Cerebellar nuclear complex (tissue), 1 donor: ENCODE measurements at places on chromosomes 6 and 20.

- DNase-seq, result no peak
Observed at GRCh38 chr6:43765776-43766499, 4.1 kb upstream of the VEGFA start.

DNA sequence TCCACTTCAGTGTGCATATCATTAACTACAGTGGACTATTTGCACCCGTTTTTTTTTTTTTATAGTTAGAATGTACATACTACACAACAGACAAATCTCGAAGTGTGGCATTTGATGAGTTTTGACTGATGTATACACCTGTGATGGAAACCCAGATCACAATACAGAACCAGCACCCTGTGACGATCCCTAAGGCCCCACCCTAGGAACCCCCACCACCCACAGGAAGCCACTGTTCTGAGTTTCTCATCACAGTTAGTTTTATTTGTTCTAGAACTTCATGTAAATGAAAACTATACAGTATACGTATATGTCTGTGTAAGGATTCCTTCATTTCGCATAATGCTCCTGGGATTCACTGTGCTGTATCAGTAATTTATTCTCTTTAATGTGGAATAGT, 102.8 kb downstream of the IRF4 start:
- no peak for DNase-seq

DNA sequence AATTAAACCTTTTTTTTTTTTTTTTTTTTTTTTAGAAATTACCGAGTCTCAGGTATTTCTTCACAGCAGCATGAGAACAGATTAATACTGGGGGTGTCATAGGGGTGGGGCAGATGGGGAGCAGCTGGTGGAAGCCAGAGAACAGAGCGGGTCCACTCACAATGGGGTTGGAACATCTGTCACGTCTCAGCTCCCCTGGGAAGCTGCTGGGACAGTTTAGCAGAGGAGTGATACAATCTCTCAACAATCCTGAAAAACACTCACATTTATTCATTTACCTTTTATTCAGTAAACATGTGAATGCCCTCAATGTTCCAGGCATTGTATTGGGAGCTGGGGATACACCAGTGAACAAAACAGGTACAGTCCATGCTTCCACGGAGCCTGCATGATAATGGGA, 162.2 kb downstream of the SMOC2 start:
- DNase-seq, result no peak

DNA sequence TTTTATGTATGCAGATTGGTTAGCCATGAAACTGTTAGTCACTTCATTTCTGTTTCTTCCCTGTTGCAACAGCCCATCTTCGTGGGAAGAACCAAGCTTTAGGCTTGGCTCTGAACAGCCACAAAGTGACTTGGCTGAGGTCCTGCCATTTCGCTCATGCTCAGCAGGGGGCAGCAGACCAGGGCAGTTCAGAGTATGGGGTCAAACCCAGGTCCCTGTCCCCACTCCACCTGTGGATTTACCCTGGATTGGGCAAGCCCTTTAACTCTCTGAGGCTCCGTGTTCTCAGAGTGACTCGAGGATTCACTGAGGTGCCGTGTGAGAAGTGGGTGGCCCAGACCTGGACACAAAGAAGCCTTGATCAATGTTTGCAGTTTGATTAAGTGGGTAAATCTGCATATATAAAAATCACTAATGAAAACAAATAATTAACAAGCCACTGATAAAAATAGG, 19.8 kb upstream of the MAP1LC3A start:
- no peak for DNase-seq

DNA sequence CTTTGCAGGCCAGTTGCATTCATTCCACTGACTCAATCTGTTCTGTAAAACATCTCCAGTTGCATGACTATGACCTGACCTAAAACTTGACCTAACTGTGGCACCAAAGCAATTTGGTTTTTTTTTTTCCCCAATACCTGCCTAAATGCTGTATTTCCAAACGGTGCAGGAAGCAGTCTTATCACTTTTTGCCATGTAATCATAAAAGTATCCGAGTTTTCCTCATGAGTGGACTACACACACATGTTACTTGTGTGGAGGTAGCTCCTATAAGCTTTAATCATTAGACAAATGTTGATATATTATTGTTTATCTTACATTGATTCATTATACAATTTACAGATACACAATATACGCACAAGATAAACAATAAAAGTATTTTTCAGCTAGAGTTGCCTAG, 373.7 kb downstream of the BTBD3 start:
- DNase-seq, result no peak

- no peak for DNase-seq
Observed at GRCh38 chr6:13395272-13396237, 67.2 kb upstream of the TBC1D7 start.

- DNase-seq, result no peak
Observed at GRCh38 chr6:104788400-104788799, 71.3 kb downstream of the HACE1 start.

DNA sequence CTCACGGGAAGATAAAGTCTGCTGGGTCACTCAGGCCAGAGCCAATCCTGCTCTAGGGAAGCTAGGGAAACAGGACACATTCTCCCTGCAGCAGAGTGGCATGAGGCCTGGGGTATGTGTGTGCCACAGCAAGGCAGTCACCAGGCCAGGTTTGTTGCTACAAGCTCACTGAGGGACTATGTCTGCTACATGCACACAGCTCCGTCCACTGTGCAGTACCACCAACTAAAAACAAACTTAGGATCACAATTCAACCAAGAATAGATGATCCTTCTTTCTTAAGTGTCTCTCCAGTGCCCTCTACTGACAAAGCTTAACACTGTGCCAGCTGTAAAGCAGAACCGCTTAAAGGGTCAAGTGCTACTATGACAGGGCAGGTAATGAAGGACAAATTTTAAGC, 192.5 kb downstream of the PTPRK start:
- no peak for DNase-seq

- no peak for DNase-seq
Observed at GRCh38 chr20:45495501-45495941, 19.9 kb downstream of the SPINT3 start.

DNA sequence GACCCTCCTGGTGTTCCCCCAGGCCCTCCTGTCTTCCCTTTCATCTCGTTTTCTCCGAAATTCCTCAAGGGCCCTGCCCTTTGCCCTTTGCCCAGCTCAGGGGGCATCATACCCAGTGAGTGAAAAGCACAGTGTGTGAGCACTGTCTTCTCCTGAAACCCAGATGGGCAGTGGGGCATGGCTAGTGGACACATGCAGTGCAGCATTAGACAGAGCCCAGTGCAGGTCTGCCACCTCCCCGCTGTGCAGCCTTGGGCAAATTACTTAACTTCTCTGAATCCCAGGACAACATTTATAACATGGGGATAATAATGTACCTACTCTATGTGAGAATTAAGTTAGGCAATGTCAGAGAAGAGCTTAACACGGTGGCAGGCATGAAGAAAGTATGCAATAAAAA, 1.3 kb downstream of the PRND start:
- no peak for DNase-seq

- no peak for DNase-seq
Observed at GRCh38 chr6:88750936-88751335, 212.5 kb downstream of the RNGTT start.
